ENCODE measurements at places on chromosomes 5 and 9. TPM values are rescaled to one million over a fixed set of nuclear protein-coding genes. Genes with fewer than 3 reads are reported as not detected.

Gene FRMPD1
- total RNA-seq, result under 0.01 TPM

Gene PTGES
- under 0.01 TPM for total RNA-seq

Gene EQTN
- total RNA-seq, result not detected

Gene LVRN
- not detected for total RNA-seq

Gene SLC28A3
- total RNA-seq, result under 0.01 TPM

Gene PCDHGB3
- 3.5 TPM for total RNA-seq

Gene PCDH1
- total RNA-seq, result 0.27 TPM

Gene CCNH
- 95.1 TPM for total RNA-seq

Gene NTRK2
- under 0.01 TPM for total RNA-seq

Gene NINJ1
- 63.8 TPM for total RNA-seq

- DNase-seq, result peak; percentile 74
Measured at GRCh38 chr5:149268928-149269557, 2.6 kb upstream of the AFAP1L1 start.

DNA sequence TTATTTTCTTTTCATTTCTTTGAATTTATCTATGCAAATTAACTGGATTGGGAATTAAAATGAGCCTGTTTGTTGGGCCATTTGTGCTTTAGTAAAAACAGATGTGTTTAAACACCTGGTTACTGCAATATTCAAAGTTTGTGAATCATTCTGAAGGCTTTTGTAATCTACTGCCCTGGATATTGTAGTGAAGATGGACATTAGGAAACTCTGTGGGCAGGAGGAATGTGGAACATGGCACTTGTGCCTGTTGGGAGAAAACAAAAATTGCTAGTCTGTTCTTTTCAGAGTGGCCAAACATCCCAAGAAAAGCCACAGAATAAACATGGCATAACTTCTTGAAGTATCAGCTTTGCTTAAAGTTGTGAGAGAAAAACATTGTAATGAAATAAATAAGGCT lies 40.8 kb downstream of the CHSY3 start:
- DNase-seq, result no peak

DNA sequence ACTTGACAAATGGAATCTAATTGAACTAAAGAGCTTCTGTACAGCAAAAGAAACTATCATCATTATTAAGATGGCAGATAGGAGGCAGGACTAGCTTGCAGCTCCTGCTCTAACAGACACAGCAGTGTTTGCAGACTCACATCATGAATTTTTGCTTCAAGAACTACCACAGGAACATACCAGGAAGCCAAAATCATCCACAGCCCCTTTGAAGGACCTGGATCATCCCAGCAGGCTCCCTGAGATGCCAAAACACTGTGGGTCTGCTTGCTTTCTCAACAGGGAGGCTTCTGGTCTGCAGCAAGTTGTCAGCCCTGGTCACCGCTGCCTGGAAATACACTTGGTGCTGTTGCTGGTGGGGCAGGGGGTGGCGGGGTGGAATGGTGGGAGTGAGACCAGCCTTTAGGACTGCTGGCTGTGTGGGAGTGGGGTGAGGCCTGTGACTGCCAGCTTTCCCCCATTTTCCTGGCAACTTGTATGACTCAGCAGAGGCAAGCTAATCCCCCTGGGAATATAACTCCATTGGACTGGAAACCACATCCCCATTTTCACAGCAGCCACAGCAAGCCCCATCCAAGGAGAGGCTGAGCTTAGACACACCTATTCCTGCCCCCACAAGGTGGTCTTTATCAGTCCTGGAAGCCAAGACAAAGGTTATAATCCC lies 533.8 kb upstream of the CYLC2 start:
- DNase-seq, result no peak

DNA sequence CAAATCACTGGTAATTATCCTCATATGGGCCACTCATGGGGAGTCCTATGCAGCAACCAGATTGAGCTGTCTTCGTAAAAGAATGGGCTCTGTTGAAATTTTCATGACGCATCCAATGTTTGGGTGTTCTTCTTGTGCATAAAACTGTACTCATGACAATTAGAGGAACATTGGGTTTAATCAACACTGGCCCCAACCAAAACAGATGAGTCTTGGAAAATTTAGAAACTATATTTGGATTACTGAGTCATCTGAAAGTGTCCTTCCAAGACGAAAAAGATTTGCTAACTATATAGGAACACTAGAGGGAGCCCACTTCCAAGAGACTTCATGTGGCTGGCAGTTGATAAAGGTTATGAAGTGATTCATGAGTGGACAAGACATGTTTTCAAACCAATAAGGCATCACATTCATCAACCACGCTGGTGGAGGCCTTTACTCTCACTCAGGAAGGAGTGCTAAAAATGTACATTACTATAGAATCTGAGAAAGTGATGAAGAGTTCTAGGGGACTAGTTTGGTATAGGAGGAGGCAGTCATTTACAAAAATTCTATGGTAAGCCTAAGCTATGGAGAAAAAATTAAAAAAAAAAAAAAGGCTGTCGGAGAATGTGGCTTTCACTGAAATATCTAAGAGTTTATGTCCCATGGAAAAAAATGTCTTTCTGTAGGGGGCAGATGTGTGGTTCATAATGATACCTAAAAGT lies 313.5 kb downstream of the PRDM9 start:
- peak; percentile 15 for DNase-seq

DNA sequence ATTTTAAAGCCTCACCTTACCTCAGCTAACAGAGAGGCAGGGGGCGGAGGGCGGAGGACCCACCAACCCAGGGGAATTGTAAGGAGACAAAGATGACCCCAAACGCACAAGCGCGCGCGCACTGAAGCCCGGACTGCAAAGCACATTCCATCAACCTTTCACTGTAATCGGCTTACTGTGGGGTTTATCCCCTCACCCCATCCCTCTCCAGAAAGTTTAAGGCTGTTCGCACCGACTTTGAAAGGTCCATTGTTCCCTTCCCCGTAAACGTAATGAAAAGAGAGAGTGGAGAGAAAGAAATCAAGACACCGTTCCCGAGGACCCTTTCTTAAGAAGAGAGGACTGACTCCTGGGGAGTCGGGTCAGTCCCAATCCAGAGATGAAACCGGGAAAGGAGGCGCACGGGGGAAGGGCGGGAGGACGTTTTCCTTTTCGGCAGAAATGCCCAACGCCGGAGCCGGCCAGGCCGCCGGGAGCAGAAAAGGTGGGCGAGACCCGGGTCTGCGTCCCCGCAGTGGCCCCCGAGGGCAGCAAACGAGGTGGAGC lies 464 bp downstream of the CEMIP2 start:
- no peak for DNase-seq

DNA sequence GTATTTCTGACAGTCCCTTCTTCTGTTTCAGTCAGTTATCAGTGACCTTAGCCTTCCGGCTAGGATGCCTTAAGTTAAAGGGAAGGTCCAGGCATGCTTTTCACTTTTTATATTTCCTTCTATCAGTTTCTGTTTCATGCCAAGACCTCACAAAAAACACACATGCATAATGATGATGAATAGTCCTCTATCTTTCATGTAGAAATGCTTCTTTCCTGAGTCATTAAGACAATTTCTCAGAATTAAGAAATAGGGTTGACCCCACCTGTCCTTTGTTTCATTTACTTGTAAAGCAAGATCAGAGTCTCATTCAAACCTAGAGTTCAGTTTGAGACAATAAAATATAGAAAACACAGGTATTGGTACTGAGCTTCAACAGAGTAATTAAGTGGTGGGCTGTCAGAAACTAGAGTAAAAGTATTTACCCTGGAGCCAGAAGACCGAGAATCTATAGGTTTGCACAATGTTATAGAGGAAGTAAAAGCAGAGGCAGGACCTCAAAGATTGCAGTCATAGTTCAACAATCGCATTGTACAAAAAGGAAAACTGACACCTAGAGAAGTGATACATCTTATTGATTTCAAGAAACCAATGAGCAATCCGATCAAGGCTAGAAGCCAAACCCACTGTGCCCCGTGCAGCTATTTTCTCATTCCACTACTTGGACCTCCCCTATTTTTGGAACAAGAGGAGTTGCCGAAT lies 118.7 kb upstream of the PUM3 start:
- no peak for DNase-seq

- peak; percentile 68 for DNase-seq
Measured at GRCh38 chr9:70406434-70406862, 8.0 kb downstream of the KLF9 start.

DNA sequence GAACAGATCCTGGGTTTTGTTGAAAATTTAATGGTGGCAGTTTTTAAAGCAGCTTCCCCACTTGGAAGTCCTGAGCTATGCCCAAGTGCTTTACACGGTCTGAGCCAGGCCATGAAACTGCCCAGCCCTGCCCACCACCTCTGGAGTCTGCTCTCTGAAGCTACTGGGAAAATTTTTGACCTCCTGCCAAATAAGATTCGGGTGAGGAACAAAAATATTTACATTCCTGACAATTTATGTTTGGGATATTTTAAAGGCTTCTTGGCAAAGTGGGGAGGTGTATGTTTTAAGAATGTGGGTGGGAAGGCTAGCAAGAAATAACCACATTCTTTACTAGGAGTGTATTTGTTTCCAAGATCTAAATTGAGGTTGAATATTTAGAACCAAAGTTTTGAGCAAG lies 50.0 kb downstream of the HACD4 start:
- DNase-seq, result no peak

DNA sequence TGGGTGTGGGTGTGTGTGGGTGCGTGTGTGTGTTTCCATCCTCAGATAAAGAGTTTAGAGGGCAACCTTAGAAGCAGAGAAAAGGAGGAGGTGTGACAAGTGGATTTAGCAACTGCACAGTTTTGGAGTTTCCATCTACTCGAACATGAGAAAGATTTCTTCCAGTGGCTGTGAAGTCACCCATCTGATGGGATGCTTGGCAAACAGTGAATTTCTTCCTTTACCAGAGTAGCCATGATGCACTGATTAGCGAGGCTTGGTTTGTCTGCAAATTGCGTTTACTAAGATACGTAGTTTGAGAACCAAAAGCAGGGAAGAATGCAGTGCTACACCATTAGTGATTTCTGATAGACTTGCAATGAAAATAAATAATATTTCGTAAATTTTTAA lies 791 bp upstream of the STARD4 start:
- no peak for DNase-seq

- no peak for DNase-seq
Measured at GRCh38 chr9:95912773-95913172, 37.3 kb downstream of the ERCC6L2 start.

DNA sequence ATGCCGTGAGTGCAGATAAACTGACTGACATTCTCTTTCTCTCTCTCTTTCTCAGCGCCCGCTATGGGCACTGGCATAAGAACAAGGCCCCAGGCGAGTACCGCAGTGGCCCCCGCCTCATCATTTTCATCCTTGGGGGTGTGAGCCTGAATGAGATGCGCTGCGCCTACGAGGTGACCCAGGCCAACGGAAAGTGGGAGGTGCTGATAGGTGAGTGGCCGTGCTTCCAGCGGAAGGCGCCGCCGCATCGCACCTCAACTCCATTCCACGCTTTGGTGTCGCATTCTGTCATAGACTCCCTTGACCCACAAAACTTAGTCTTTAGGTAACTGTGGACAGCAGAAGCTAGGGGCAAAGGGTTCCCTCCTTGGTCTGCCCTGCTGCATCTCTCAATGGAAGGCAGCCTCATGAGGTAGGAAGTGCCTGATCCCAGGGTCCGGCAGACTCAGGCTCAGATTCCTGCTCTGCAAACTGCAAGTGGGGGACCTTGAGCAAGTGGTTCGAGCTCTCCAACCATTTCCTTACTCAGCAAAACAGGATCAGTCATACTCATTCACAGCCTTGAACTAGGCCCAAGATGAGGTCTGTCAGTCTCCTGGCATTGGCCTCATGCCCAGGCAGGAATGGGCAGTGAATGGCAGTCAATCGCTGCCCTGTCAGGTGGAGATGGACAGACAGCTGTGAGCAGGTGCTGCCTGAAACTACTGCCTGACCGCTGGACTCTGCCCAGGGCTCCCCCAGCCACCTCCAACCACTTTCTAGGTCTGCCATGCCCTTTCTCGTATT lies 24.2 kb upstream of the CFAP157 start:
- DNase-seq, result no peak

- DNase-seq, result no peak
Measured at GRCh38 chr5:121415270-121415669, 436.4 kb upstream of the FTMT start.

GRCh38 chr9:119216651-119217331 lies 152.4 kb downstream of the BRINP1 start:
- DNase-seq, result no peak

DNA sequence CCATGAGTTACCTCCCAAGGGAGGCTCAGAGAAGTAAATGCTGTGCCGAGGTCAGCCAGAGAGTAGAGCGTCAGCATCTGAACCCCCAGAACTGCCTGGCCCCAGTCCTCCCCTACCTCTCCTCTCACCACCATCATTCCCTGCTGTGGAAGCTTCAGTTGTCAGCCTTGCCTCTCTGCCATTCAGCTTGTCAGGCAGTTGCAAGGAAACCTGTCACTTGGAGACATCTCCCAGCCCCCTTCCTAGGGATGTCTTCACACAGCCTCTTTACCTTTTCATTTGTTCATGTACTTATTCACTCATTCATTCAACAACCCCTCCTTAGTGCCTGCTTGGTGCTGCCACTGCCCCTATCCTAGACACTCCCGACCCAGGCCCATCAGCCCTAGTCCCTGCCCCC lies 2.1 kb downstream of the RGS14 start:
- DNase-seq, result no peak

GRCh38 chr5:143342607-143343006 lies 60.9 kb downstream of the NR3C1 start:
- DNase-seq, result no peak

- DNase-seq, result no peak
Measured at GRCh38 chr5:177588413-177588909, 3.5 kb upstream of the TMED9 start.

- DNase-seq, result no peak
Measured at GRCh38 chr5:44046619-44047364, 342.4 kb downstream of the FGF10 start.

GRCh38 chr9:136627703-136628102 lies 35.0 kb upstream of the EGFL7 start:
- no peak for DNase-seq

DNA sequence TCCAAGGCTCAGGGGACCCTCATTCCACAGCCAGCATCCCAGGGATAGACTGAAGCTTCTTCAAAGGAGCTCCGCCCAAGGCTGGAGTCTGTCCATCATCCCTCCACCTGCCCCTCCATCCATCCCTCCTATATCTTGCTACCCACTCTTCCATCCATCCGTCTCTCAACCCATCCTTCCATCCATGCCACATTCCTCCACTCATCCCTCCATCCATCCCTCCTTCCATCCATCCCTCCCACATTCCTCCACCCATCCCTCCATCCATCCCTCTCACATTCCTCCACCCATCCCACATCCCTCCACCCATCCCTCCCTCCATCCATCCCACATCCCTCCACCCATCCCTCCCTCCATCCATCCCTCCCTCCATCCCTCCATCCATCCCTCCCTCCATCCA lies 5.5 kb upstream of the VAV2 start:
- no peak for DNase-seq

GRCh38 chr5:73893813-73894212 lies 267.8 kb downstream of the ARHGEF28 start:
- DNase-seq, result no peak

DNA sequence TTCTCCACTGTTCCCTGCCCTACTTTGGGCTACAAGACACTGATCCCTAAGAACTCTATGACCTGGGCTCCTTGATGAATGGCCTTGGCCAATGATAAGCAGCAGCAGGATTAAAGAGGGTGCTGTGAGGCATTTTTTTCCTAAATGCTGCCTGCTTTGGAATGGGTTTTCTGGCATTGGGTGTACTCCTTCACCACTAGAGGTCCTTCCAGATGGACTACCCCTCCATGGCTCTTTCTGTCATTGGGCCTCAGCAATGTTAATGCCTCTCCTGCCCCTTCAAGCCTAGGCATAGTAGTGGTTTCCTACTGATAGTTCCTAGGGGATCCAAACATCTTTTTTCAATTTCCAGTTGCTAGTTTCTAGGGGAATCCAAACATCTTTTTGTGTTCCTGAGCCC lies 319.3 kb upstream of the RPS23 start:
- no peak for DNase-seq
